ENCODE measurements at places on chromosomes 1 and 21.
A peak's percentile ranks its signal among the peaks of the same experiment; 100 is the strongest.

GRCh38 chr21:46307625-46308024 is 16.0 kb downstream of the C21orf58 start:
- DNase-seq = no peak

DNA sequence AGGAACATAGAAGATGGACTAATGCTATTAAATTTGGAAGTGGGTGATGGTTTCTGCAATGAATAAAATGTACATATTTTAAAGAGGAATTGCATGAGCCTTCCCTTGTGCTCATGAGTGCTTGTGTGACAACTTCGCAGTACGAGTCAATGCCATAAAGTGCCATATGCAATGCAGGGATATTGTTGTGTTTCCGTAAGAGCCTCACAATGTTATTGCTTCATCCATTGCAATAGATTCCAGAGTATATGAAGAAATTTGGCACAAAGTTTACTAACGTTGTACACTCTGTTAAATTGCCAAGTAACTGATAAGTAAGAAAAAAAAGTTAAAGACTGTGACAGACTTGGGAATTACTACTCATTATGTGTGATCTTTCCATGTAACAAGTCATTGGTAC is 22.3 kb downstream of the BTG3 start:
- DNase-seq = no peak

DNA sequence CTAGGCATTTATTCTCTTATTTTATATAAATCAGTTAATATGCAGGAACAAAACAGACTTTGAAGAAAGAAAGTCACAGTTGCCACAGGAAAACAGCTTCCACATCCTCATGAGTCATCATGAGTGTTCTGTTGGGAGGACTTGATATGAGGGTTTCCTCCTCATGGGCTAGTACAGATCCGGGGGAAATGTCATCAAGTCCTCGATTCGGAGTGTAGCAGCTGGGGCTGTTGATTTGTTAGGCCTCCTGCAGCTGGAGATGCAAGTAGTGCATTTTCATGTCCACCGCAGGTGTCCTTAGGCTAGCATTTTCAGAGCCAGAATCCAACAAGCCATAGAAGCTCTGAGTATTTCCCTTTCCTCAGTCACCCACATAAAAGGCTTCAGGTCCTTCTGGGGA is 36.7 kb downstream of the ADAM30 start:
- no peak for DNase-seq

- DNase-seq = no peak
Observed at GRCh38 chr1:13667691-13668090, 32.3 kb upstream of the PRDM2 start.

DNA sequence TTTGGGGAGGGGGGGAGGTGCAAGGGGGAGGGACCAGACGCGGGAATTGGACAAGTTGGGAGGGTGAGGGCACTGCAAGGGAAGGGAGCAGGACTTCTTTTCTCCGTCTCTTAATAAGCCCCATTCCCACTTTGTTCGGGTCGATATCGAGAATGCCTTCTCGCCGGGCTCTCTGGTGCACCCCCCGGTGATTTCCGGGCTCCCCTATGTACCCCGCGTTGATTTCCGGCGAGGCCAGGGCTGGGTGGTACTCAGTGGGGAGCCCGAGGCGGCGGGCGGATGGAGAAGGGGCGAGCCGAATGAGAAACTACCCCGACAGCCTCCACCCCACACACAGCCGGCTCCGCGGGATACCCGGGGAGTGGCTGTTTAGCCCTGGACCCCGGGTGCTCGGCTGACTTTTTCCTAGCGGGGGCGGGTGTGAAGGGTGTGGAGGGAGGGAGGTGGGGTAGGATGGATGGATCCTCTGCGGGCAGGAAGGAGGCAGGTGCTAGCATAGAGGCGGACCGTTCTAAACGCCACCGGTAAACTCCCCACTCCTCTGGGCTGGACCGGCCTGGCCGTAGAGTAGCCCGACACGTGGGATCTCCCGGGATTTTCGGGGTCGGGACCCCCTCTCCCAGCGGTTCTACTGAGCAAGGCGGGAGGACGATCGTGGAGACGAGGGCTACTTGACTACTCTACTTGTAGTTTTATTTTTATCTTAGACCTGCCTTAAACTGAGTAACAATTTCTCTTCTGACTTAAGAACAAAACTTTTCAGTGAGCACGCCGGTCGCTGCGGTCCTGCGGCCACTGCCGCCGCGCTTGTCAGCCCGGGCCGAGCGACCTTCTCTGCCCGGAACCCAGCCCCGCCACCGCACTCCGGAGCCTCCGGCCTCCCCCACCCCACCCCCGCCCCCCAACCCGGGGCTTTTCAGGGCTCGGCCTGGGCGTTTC is 1.0 kb downstream of the RNF220 start:
- no peak for DNase-seq

DNA sequence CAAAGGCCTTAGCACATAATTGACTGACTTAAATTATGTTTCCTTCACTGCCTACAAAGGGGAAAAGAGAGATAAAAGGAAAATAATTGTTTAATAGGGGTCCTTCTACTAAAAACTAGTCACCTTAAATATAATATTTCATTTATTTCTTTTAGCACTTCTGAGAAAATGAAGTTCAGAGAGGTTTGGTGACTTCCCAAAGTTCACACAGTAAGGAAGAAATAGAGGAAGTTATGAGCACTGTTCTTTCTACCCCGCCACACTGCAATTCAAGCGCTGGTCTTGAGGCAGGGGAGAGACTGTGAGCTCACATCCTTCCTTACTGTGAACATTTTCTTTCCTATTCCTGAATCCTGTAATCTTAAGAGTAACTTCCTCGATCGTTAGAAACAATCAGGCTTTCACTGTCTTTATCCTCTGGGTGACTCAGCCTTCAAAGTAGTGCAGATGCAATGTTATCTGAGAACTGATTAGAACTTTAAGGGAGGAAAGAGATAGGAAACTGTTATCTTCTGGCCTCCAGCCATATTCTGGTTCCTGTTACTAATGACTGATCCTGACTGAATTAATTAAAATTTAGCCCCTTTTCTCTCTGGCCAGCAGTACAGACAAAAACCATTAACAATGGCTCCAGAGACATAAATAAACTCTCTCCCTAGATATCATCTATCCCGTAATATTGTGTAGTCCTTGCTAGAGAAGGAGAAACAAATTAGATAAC is 6.8 kb downstream of the RGS5 start:
- DNase-seq = no peak

- DNase-seq = peak; percentile 30
Observed at GRCh38 chr1:20640183-20640597, 6.9 kb downstream of the PINK1 start.

- DNase-seq = no peak
Observed at GRCh38 chr1:80639777-80640533, 1160.8 kb upstream of the ADGRL2 start.

GRCh38 chr1:18608534-18608933 is 22.1 kb upstream of the PAX7 start:
- DNase-seq = no peak

DNA sequence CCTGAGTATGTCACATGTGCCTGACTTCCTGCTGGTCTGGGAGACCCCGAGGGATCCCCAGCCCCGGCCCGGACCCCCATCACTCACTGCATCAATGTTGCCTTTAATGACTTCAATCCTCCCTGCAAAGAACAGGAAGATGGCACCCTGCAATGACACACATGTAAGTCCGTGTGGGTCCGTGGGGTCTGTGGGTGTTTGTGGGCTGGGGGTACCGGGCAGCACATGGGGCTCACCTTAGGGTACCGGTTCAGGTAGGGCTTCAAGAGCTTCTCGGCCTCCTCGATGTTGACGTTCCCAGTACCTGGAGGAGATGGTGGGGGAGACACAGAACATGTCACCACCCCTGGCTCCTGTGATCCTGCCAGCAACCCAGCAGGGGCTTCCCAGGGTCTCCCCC is 28.1 kb downstream of the TTC39A start:
- no peak for DNase-seq

DNA sequence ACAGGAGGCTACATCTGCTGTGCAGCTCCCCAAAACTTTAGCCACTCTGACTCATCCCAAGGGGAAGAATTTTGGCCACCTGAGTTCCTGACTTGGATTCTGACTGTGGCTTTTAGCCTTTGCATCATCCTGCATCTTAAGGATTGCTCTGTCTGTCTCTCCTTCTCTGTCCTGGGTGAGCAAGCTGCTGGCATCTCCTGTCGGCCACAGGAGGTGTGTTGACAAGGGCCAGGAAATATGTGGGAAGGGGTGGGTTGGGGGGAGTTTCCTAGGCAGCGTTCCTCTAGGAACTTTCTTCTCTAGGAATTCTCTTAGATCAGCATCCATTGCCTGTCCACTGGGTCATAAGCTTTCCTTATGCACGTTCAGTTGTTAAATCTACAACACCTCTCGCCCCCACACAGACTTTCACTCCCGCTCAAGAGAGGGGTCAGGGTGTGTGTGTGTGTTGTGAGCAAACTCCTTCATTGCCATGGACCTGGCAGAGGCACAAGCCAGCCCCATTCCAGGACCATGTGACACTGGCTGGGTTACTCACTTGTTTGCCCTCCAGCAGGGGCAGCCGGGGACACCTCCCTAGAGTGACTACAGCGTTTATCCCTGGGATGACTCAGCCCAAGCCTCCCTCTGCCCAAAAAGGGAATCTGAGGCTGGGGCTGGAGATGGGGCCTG is 145.0 kb upstream of the DUSP10 start:
- DNase-seq = no peak

DNA sequence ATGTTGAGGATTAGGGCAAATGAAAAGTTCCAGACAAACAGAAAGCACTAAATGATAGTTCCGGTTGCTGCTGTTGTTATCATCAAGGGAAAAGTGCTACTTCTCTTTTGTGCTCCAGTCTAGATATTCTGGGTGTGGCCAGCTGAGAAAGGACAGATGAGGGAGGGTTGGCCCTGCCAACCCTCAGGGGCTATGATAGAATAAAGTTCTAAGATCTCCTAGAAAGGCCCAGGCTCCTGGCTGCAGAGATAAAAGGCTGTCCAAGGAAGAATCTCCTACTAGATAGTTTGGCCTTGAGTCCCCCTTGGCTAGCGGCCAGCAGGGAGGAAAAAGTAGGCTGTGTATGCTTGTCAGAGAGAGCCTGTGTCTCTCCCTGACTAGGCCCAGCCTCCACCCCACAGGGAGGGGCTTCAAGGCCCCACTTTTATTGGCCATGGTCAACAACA is 31.5 kb downstream of the RIMS3 start:
- no peak for DNase-seq

- DNase-seq = no peak
Observed at GRCh38 chr1:1428174-1428573, 7.1 kb upstream of the ANKRD65 start.

DNA sequence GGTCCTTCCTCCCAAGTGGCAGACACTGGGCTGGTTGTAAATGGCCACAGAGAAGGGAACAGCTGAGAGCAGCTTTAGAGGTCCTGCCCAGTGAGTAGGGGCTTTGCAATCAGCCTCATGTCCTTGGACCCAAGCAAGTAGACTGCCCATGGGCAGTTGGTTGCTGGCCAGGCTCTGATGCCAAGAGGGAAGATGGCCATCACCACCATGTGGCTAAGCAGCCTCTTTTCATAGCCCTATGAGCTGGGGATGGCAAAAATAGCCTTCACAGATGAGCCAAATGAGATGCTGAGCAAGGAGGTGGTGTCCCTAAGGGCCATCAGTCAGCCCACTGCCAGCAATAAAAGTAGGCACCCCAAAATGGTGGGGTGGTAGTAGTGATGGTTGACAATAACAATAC is 3.2 kb downstream of the DISP3 start:
- DNase-seq = no peak

DNA sequence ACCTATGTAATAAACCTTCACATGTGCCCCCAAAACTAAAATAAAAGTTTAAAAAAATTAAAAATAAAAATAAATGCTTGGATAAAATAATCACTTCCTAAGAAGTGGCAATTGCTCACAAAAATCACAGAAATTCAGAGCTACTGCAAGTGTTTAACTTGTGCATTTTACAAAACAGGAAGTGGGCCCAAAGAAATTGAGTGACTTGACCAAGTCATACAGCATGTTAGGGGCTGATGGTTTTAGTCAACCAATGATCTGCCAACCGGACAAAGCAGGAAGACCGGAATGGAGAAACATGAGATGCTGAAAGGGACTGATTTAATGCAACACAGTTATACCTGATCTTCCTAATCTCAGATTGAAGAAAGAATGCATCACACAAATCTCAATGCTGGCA is 96.5 kb downstream of the SMYD2 start:
- no peak for DNase-seq

DNA sequence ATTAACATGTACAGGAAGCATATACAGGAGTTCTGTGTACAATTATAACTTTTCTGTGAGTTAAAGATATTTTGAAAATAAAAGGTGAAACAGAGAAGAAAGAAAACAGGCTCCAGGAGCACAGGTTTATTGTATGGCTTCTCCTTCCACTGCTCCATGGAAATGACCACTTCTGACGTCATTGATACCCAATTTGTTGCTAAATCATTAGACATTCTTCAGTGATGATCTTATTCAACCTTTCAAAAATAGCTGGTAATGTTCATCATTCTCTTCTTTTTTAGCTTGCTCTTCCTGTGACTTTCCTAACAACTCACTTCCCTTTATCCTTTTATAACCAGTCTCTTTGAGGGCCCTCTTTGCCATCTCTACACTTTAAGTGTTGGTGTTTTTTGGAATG is 77.8 kb downstream of the KCNK2 start:
- no peak for DNase-seq

GRCh38 chr1:25802915-25803314 is 2.9 kb downstream of the SELENON start:
- DNase-seq = no peak

DNA sequence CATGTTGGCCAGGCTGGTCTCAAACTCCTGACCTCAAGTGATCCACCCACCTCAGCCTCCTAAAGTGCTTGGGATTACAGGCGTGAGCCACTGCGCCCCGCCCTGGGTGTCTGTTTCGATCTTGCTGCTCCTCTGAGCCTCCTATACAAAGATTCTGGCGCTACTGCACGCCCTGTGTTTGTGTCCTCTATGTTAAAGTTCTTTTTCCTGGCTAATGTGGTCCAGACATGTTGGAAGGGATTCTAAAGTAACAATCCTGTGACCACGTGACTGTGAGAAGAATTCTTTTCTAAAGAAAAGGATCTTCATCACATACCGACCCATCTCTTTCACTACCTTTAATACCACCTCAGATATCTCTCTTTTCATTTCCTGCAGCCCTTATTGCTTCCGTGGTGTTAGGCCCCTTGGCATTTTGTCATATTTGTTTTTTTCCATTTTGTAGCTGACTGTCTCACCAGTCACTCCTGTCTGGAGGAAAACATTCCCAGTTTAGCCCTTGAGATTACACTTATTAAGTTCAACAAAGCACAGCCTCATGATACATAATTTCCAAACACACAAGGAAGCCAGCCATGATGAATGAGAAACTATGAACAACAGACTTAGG is 27.2 kb upstream of the ENO1 start:
- no peak for DNase-seq
